ENCODE measurements at places on chromosomes 7 and 10.

DNA sequence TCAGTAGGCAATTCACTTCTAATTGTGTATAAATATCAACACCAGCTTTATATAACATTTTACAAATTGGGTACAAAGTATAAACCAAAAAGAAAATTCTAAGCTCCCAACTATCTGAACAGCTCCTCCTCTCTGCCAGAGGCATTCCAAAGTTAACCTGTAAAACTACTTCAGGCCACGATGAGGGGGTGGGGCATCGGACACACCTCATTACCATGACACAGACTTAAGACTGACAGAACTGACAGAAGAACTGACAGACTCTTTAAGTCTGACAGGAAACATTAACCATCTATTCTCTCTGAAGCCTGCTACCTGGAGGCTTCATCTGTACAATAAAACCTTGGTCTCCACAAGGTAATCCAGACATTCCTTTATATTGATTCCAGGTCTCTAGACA is 12.3 kb downstream of the ESYT2 start:
- H3K4me3 ChIP-seq = no peak overlapping the region
- no peak overlapping the region for H3K27ac ChIP-seq
- H3K36me3 ChIP-seq = no peaks in the 10 kb centered on the region
- DNase-seq = no peak
- H3K4me1 ChIP-seq = peaks cover 8% of the 10 kb centered on the region
- H3K27me3 ChIP-seq = no peaks in the 10 kb centered on the region

DNA sequence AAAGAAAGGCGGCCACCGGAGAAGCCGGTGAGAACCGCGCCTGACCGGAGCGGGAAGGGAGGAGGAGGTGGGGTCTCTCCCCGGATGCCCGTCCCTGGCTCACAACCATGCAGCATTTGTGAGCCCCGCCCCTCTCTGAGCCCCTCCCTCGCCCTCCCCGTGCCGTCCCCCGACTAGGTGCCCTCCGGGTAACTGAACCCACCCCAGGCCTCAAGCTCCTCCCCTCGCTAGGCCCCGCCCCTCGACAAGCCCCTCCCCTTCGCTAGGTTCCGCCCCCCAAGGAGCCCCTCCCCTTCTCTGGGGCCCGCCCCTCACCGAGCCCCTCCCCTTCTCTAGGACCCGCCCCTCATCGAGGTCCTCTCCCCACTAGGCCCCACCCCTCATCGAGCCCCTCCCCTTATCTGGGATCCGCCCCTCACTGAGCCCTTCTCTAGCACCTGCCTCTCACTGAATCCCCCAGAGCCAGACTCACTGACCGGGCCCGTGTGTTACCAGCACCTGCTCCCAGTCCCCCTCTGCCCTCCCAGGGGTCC is 42.2 kb upstream of the HSPB1 start:
- DNase-seq = peak; percentile 66
- peak overlapping the region; percentile 40 for H3K4me3 ChIP-seq
- H3K27ac ChIP-seq = no peak overlapping the region
- H3K36me3 ChIP-seq = no peaks in the 10 kb centered on the region

GRCh38 chr10:129956876-129957673 is 7.0 kb downstream of the EBF3 start:
- H3K4me1 ChIP-seq = peaks cover 4% of the 10 kb centered on the region
- peaks cover 46% of the 10 kb centered on the region for H3K27me3 ChIP-seq
- no peaks in the 10 kb centered on the region for H3K36me3 ChIP-seq
- no peak overlapping the region for H3K27ac ChIP-seq

DNA sequence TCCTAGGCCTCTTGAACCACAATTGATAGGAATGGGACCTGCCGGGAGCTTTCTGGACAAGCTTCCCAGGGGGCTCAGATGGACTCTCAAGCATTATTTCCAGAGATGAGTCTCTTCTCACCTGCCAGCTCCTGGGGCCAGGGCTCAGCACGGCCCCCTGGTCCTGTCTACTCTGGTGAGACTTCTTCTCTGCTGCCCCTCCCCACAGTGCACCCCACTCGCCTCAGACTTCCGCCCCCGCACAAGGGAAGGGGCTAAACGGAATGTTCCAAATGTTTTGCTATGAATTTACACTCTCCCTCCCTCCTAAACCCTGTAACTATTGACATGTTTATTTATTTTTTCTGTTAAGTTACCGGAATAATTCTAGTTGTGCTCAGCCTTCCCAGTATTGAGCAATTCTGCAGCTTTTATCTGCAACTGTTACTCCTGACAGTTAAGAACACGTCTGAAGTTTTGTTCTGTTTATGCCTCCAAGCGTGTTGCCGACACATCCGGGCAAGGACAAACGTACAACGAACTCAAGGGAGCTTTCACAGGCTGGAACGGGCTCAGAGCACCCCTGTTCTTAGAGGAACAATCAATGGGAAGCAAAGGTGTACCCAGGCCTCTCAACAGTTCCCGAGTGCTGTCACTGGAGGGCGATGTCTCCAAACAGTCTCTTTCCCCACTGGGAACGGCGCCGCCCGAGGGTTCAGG is 55.2 kb downstream of the FHIP2A start:
- H3K4me1 ChIP-seq = peaks cover 4% of the 10 kb centered on the region
- no peaks in the 10 kb centered on the region for H3K36me3 ChIP-seq
- no peaks in the 10 kb centered on the region for H3K27me3 ChIP-seq
- DNase-seq = peak; percentile 83
- H3K4me3 ChIP-seq = no peak overlapping the region

DNA sequence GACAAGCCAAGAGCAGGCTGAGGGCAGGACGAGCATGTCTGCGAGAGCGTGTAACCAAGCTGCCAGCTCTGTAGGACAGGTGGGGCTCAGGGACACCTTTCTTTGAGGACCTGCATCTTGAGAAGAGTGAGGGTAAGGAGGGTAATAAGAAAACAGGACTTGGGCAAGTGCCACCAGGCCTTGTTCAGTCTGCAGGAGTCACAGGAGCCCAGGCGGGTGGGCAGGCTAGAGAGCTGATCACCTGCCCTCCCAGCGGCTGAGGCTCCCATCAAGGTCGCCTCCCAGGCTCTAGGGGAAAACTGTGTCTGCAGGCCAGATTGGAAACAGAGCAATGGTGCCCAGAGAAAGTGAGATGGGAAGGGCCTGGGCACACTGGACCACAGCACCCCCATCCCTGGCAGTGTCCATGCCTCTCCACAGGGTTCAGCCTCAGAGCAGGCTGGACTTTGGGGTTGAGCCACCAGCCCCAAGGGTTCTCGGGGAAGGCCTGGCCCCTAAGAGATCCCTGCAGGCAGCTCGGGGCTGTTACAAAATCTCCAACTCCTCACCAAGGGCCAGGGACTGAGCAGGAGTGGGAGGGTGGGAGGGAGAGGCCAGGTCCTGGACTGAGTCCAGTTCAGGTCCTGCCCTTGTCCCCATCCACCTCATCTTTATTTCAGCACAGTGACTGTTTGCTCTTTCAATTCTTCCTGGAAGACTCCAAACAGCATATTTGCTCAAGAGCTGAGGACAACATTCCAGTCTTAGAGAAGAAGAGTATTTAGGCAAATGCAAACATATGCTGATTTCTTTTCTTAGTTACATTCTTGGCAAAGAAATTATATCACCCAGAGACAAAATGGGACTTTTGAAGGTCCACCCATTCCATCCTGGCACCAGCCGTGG is 161.9 kb downstream of the GRID1 start:
- H3K27ac ChIP-seq = no peak overlapping the region
- no peak overlapping the region for H3K4me3 ChIP-seq
- H3K4me1 ChIP-seq = peaks cover 2% of the 10 kb centered on the region
- no peak for DNase-seq

DNA sequence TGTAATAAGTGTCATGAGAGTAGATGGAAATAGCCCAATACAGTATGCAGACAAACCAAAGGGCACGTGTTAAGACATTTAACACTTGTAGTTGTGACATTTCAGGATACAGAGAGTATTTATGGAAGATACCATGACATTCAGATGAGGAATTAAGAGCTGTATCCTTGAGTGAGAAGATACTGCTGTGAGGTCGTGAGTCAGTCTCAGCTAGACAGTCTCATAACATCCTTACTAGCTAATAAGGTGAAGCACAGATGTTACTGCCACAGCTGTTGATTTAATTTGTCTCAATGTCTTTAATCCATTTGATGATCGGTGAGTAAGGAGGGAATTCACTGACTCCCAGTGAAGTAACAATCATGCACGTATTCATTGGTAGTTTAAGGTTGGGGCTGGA is 288.0 kb upstream of the AKR1E2 start:
- H3K4me1 ChIP-seq = no peaks in the 10 kb centered on the region
- H3K36me3 ChIP-seq = no peaks in the 10 kb centered on the region
- no peak overlapping the region for H3K4me3 ChIP-seq
- no peak overlapping the region for H3K27ac ChIP-seq
- H3K27me3 ChIP-seq = no peaks in the 10 kb centered on the region

DNA sequence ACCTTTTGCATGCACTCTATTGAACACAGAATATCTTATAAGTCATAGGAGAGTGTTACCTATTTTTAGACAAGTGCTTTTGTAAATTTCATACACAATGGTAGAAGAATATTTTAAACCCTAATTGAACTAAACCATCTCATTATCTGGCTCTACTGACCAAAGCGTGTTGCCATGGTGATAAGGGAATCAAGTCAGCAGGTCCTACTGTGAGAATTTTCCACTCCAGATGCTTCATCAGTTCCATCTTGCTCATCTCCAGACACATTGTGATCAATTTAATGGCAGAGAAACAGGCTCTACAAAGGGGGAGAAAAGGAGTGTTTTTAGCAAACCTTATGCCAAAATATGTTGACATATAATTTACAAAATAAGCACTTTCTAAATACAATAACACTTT is 621.9 kb upstream of the GHITM start:
- no peaks in the 10 kb centered on the region for H3K36me3 ChIP-seq
- no peaks in the 10 kb centered on the region for H3K27me3 ChIP-seq
- H3K4me3 ChIP-seq = no peak overlapping the region
- no peak overlapping the region for H3K27ac ChIP-seq
- H3K4me1 ChIP-seq = no peaks in the 10 kb centered on the region

Measured in iPS DF 6.9 (cell line).